ENCODE measurements at places on chromosomes 2 and 18.

DNA sequence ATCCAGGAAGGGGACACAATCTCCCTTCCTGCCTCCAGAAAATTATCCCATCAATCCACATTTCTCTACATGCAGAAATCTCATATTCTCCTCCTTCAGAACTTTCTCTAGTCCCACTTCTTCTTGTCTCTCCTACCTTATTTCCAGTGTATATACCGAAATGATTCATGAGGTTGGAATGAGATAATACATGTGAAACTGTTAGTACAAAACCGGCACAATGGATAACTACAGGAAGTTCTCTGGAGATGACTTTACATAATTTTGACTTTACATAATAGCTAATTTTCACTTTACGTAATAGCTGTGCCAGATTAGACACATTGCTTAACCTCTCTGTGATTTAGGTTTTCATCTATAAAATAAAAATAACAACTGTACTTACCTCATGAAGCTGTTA is 801.3 kb downstream of the ERBB4 start:
- no peak for DNase-seq

DNA sequence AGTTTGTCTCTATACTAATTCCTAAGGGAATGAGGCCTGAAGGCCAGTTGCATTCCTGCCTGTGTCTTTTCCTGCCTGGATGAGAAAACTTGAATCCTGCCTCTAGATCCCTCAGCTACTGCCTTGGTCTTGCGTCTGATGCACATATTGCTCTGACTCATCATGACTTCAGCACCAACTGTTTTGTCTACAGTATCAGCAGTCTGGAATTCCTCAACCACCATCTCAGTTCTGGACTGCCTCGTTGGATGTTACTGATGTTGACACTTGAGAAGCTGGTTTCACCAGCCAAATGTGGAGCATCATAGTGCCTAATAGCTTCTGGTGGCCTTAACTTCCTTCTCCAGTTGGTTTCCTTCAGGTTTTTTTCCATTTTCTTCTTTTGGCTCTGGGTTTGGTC is 211.0 kb downstream of the CTNNA2 start:
- DNase-seq, result no peak

DNA sequence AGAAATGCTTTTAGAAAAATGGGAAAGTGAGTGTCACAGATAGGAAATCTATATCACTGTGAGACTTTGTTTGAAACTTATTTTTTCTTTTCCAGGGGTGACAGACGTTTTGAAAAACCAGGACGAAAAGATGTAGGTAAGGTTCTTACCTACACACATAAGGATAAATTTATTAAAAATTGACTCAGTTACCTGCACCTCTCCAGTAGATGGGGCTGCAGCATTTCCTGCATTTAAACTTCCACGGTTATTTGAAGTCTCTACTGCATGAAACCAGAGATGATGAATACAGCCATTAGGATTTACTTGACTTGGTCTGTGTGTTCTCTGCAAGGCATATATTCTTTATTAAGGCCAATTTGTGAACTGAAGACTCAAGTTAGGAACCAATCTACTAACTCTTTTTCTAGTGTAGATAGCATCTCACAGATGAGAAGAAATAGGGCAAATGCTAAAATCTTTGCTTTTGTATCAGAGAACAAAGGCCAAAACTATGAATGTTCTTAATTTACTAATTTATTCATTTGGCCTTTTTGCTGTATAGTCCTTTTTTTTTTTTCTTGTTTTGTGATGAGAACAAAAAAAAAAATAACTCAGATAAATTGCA is 15.0 kb downstream of the KCNJ13 start:
- DNase-seq, result no peak

GRCh38 chr2:176491172-176491904 is 222.1 kb downstream of the MTX2 start:
- DNase-seq, result no peak

DNA sequence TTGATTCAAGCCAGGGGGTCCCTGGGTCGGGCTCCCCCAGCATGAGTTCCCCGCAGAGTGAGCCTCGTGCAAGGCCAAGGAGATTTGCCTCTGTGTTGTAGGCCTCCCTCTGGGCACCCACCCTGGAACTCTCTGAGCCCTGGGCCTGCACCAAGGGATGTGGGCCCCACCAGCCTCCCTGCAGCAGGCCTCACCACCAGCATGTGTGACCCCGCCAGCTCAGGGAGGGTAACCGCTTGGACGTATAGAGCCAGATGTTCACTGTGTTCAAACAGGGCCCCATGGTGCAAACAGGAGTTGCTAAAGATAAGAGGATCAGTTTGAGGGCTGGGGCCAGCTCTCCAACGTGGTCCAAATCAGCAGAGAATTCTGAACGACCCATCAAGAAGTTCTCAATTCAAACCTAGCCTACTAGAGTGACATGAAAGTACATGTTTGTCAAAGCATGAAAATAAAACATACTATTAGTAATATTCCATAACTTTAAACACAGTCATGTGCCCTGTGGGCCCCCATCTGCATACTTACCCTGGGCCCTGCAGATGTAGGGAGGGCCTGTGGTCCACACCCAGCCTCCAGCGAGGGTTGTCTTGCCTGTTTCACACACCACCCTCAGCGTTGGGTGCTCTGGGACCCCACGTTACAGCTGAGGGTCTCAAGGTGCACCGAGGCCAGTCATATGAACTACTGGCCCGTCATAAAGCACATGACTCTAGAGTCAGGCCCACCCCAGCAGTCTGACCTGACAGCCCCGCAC is 5.5 kb upstream of the TUBB6 start:
- no peak for DNase-seq

DNA sequence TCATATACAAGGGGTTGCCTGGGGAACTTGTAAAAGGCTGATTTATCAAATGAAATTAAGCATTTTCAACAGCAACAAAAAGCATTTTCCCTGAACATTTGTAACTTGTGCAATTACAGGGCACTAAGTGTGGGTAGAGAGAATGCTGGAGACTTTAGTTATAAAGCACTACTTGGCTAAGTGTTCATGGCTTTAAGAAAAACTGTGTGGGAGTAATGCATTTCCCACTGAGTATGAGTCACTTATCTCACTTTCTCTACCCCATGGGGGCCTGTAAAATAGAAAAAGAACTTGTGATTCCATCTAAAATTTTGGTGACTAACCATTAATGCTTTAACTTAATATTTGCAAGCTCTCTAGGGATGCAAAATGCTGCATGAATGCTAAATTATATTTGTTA is 193.4 kb downstream of the CCDC102B start:
- no peak for DNase-seq

DNA sequence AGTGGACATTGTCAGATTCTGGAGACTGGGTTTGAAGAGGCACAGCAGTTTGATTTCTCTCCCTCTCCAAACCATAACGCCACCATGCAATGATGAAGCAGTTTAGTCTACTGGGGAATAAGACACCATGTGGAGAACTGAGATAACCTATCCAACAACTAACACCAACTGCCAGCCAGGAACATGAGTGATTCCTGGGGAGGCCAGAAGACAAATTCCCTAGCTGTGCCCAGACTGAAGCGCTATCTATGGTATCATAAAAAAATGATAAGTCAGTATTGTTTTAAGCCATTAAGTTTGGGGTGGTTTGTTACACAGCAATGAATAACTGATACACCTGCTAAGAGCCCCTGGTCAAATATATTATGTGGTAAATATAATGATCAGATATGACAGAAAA is 129.3 kb downstream of the EXOC6B start:
- DNase-seq, result no peak

- DNase-seq, result no peak
Measured at GRCh38 chr2:216490061-216490460, 8.6 kb upstream of the RPL37A start.

DNA sequence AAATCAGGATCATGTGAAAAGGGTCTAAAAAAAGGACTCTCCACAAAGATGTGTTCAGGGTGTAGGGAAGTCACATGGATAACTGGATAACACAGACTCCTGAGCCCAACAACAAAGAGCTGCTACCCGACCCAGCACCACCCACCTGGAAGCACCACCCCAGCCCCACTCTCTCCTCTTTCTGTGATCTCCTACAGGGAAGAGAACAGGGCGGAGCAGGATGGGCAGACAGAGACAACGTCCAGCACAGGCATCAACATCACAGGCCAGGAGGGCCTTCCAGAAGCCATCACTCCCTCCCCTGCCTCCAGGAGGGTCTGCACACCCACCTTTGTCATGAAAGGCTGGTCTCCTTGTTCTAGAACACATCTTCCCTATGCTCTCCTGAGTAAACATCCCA is 1.3 kb upstream of the CIB4 start:
- no peak for DNase-seq

GRCh38 chr2:77104554-77104953 is 417.6 kb downstream of the LRRTM4 start:
- DNase-seq, result no peak

GRCh38 chr2:201972621-201973255 is 60.9 kb upstream of the FZD7 start:
- no peak for DNase-seq

DNA sequence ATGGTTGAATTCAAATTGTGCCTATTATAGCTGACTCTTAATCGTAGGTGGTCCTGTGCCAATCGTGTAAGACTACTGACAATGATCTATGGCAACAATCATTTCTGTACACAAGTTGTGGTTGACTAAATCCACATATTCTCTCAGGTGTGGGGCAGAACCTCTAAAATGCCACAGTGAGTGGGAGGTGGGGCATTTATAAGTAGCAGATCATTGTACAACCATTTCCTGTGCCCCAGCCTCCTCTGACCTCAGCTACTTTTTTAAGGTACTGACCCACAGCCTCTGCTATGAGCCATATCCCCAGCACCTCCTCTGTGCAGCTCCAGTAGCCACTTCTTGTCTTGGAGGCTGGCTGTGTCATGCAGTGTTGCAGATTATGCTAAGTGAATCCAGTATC is 48.6 kb upstream of the RAPH1 start:
- no peak for DNase-seq

DNA sequence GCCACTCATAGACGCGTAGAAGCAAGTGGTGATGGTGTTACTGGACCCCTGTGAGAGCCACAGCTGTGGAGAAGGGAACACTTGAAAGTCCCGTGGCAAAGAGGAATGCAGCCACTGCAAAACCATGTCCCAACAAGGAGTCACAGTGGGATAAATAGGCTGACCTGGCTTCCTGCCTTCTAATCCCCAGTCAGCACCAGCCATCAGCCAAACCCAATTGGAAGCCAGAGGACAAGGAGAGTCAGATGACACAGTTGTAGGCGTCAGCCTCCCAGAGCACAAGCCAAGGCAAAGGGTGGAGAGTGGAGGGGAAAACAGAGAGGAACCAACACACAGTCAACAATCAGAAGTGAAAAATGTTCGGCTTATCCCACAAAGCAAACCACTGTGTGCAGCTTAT is 5.5 kb upstream of the CYBRD1 start:
- DNase-seq, result no peak

DNA sequence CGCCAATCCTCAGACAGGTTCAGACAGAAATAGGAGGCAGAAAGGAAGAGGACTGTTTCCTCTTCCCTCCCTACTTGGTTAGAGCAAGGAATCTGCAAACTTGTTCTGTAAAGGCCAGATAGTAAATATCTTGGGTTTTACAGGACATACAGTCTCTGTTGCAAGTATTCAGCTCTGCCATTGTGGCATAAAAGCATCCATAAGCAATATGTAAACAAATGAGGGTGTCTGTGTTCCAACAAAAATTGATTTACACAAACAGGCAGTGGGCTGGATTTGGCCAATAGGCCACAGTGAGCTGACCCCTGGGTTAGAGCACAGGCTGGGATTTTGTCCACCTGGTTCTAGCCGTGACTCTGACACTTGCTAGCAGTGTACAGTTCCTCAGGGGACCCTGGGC is 89.4 kb downstream of the NRP2 start:
- DNase-seq, result no peak

DNA sequence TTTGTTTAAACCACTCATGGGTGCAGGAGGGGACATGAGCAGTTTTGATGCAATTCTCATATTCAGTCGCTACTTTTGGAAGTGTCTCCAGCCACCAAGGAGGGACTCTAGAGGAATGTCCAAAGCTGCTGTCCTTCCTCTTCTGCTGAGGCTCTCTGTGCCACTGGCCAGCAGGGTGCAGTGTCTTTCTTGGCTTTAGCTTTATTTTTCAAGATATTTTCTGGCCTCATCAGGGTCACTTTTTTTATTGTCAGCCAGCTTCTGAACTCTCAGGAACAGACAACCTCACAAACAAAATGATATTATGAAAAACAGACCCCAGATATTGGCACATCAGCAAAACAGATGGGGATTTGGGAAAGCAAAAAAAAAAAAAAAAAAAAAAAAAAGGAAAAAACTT is 289.3 kb upstream of the ZSWIM2 start:
- DNase-seq, result no peak

DNA sequence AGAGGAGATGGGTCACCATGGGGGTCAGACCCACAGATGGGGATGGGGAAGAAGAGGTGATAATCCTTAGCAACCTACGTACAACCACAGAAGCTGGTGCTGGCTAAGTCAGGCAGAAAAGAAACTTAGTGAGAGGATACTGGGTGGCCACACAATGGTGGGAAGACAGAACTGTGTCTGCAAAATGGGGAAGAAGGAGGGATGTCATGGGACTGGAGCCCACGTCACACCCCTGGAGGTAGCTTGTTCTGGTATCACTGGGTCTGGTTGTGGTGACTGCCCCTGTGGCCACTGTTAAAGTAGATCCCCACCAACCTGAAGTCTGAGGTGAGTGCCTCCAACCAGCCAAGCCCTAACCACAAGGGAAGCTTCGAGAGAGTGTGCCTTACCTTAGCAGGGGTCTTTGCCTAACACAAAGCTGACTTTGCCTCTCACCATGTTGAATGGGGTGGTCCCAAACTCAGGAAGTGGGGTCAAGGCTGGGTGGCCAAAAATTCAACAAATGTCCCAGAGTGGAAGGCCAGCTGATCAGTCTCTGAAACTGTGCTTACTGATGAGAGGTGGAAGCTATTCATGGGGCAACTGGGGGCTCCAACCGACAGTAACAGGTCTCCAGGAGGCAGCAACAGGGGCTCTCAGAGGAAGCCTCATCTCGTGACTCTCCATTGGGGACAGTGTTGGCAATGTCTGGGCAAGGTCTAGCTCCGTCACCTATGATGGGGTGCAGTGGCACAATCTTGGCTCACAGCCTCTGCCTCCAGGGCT is 64.8 kb upstream of the SLC1A4 start:
- DNase-seq, result no peak

GRCh38 chr2:233650981-233651380 is 14.7 kb downstream of the UGT1A10 start:
- DNase-seq, result no peak

DNA sequence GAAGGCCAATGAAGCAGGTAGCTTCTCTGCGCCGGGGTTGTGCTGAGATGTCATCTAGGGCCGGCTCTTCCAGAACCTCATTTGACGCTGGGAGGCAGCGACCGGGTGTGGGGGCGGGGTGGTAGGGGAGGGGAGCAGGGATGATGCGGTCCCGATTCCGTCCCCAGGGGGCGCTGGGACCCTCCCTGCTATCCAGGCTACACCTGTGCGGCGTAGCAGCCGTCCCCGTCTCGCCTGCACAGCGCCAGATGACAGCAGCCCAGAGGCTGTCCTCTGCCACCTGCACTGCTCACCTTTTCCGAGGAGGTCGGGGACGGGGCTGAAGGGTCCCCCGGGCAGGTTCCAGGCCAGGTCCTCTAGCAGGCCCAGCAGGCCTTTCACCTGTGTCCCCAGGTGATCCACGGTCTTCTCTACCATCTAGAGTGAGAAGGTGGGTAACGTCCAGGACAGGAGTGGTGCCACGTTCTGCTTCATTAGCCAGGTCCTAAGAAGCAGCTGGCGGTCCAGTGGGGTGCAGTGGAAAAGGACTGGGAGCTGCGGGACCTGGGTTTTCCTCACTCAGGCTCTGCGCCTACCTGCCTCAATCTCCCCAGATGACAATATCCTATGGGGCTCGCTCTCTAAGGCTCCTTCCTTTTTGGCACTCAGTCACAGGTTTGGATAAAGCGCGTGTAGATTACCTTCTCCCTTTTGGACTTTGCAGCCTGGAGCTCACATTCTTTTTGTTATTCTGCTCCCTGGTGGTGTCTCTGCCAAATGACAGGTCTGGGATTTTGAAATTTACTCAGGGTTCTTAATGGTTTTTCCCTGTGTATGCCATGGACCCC is 56.0 kb upstream of the RAB6C start:
- DNase-seq, result no peak

Measured in stimulated activated CD8-positive, alpha-beta memory T cell treated with anti-CD3 and anti-CD28 coated beads, Interleukin-7, amount 100 ng/mL, for 24 hours (primary cell).